ENCODE measurements at places on chromosomes 13 and 19. TPM values are rescaled to one million over a fixed set of nuclear protein-coding genes. Genes with fewer than 3 reads are reported as not detected.

ZNF560 gene
- 0.25 TPM for total RNA-seq

ACER1 gene
- total RNA-seq: 0.22 TPM

NLRP7 gene
- not detected for total RNA-seq

ZNF536 gene
- total RNA-seq: 0.13 TPM

PABPC3 gene
- under 0.01 TPM for total RNA-seq

LIG4 gene
- 8.8 TPM for total RNA-seq

DNA sequence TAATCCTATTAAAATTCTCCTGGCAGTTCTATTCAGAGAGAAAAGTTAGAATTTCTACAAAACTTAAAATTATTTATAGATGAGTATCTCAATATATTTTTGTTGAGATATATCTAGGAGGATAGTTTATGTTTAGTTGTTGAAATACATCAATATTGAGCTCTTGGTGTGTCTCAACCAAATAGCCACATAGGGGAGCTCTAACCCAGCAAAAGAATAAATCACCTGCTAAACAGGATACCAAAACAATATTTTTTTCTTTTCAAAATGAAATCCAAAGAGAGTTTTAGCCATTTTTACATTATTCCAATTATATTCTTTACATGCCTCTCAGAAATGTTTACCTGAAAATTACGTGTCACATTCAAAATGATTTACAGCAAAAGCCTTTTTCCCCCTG, 954.7 kb downstream of the SLITRK6 start:
- no peak for DNase-seq

DNA sequence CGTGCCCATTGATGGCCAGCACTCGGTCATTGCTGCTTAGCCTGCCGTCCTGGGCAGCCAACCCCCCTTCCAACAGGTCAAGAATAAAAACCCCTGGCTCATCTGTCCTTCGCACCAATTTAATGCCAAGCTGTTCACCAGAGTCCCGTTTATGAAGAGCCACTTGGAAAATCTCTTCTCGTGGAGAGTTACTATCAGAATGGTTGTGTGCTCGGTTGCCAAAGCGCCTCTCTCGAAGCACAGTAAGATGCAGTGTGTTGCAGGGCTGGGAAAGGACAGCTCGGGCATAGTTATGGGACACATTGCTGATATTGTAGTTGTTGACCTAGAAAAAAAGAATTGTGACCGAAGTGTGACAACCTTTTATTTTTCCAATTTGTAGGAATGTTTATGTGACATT, 57.9 kb downstream of the LNX2 start:
- no peak for DNase-seq

DNA sequence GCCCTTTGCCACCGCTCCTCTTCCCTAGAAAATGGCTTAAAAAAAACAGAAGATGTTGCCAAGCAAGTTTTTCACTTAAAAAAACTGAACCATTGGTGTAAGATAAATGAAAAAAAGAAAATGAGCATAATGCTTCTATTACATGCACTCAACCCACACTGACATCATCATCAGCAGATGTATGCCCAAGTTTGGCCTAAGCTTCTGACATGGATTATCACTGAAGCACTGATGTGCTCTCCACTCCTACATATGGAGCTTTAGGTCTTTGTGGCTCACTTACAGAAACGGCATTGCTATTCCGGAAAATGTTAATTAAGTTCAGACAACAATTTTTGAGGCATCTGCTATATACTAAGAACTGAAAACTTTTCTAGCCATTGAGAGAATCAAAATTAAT, 8.0 kb downstream of the RXFP2 start:
- DNase-seq: no peak

DNA sequence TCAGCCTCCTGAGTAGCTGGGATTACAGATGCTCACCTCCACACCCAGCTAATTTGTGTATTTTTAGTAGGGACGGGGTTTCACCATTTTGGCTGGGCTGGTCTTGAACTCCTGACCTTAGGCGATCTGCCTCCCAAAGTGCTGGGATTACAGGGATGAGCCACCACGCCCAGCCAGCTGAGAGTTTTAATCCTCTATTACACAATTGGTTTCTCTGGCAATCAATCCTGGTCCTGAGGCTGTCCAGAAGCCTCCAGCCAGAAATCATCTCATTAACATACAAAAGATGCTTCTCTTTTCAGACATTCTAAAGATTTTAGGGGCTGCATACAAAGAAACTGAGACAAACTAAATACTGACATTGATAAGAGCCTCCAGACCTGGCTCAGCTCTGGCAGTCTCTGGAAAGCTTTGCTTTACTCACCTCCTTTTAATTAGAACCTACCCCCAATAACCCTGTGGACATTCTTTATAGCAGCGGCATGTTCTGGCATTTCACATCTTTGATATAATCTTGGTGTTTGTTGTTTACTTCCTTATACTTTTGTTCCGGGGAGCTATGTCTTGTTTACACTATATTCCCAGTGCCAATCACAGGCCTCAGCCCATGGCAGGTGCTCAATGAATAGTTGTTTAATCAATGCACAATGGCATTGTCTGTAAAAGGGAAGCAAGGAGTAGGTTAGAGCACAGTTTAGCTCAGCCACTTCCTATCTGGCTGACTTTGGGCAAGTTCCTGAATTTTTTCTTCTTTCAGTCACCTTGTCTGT, 4.1 kb upstream of the ZNF724 start:
- no peak for DNase-seq

DNA sequence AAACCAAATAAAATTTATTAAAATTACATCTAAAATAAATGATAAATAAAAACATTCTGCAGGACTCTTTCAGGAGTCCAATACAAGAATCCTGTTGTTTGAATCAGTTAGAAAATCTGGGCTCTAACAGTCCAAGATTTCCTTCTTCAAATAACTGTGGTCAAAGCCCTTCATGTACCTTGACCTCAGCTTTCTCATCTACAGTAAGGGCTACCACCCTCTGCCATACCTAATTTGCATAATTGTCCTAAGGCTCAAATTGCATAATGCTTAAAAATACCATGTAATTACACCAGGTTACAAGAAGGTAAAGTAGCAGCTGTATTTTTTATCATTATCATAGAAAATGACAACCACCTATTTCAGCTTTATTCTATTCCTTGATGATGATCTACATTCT, 54.3 kb downstream of the XPO4 start:
- no peak for DNase-seq

GRCh38 chr19:12232961-12233360, 61.7 kb downstream of the ZNF44 start:
- no peak for DNase-seq

DNA sequence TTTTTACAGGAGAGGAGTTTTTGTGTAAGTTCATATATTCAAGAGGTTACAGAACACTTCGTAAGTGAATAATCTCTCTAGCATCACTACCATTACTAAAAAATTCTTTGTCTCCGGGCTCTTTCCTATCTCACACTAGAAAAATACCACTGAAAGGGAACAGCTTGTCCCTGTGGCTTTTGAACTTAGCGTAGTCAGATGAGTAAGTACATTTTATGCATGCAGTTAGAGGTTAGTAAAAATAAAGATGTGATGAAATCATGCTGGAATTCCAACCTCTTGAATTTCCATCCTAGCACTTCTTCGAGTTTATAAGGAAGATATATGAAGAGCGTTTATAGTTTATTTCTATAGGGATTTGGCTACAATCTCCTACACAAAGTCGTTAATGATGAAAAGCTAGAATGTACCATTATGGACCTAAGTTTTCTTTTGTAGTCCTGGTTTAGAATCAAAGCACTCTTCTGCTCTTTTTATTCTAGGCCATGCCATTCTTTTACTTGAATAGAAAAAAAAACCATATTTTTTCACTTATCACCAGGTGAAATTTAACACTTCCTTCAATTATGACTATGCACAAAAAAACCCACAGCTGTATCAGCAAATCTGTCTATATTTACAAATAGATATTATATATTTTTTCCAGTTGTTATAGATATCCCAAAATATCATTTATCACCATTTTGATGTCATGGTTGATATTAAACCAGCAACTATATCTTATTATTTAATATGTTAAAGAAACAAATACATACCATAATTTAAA, 139.9 kb upstream of the PCDH9 start:
- DNase-seq: peak; percentile 43

Measured in GM23248 (cell line).